ENCODE measurements at places on chromosomes 5 and 9.

- no peak for DNase-seq
These were observed 1179.1 kb downstream of the DTWD2 start for GRCh38 chr5:117809251-117809650.

DNA sequence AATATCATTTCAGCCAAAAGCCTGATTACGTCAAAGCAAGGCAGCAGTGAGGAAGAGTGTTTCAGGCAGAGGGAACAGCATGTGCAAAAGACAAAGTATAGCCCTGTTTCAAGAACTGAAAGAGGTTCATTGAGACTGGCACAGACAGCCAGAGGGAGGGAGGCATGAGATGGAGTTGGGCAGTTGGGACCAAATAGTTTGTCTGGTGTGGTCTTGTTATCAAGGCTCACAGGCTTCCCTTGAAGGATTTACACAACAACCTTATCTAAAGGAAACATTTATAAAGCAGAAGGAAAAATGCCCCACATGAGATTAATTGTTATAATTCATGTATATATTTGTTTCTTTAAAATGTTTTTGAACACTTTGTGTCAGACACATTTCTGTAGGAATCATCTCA lies 253.3 kb downstream of the DMAC1 start:
- no peak for DNase-seq

GRCh38 chr9:10700915-10701314 lies 88.1 kb upstream of the PTPRD start:
- no peak for DNase-seq

- no peak for DNase-seq
These were observed 143.4 kb downstream of the GOLPH3 start for GRCh38 chr5:32030686-32031085.

GRCh38 chr5:36230151-36230790 lies 11.5 kb downstream of the NADK2 start:
- no peak for DNase-seq

DNA sequence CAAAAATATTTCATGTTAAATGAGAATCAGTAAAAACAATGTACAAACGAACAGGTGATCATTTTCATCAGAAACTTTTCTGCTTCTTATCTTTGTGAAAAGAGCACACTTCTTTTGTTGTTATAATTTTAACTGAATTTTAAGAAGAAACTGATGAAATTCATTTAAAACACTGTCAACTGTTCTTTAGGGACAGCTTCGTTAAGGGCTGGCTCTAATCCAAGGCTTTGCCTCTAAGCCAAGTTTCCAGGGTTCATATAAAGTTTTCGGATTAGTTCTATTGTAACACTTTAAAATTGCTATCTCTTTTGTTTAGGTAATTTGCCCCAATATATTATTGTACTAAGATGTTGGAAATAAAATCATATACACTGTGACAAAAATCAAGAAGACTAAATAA lies 559.2 kb downstream of the TUSC1 start:
- no peak for DNase-seq

- DNase-seq = no peak
These were observed 7.0 kb downstream of the UBE2QL1 start for GRCh38 chr5:6455571-6456200.

DNA sequence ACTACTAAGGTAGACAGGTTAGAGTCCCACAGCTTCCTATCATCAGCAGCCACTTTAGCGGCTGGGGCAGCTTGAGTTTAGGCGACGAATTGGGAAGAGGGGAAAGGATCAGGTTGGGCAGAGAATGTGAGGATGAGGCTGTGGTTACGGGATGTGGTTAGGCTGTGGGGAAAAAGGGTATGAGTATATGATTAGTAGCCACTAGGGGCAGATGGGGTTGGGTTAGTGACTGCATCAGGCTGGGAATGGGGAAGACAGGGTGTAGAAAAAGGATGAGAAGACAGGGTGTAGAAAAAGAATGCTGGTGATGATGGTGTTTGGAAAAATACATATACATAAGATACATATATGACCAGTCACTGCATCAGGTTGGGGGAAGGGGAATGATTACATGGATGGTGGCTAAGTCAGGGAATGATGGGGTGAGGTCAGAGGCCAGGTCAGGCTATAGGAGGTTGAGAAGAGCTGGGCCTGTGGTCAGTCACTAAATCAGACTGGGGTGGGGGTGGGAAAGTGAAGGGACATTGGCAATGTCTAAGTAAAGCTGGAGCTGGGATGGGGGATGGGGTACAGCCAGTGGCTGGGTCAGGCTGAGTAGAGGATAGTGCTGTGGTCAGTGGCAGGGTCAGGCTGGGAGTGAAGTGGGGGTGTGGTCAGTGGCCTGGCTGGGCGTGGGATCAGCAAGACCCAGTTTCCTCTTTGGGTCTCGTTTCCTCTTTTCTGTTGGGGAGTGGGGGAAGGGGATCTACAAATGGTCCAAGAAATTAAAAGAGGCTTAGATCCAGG lies 2.1 kb downstream of the TLN1 start:
- no peak for DNase-seq

- DNase-seq = no peak
These were observed 218.4 kb downstream of the ADAMTS6 start for GRCh38 chr5:65263321-65263720.

- DNase-seq = no peak
These were observed 505 bp downstream of the SPTAN1 start for GRCh38 chr9:128552744-128553440.

DNA sequence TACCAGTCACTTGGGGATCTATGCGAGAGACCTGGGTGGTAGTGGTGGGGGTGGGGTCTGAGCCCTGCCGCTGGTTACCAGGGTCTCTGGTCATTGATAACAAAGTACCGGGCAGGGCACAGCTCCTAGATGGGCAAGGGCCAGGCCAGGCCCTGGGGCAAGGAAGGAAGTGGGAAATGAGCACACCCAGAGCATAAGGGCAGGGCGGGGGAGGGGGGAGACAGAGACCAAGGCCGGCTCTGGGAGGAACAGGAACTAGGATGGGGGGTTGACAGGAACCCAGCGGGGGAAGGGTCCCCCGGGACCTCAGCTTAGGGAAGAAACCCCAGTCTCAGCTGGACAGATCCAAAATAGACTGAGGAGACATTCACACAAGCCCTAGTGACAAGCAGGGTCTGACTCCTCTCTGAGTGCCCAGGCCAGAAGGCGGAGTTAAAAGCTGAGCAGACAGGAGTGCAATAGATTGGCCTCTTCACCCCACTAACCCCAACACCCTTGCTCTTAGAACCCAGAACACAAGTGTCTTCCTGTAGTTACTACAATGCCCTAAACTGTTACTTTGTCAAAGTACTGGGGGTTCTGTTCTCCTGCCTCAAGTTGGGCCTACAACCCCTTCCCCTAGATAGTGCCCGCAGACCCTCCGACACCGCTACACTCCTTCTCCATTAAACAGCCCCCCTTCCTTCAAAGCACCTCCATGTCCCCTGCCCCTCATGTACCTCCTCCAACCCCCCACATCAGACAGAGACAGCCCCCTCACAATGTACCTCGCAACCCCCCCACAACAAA lies 628 bp downstream of the ATOSB start:
- DNase-seq = no peak

GRCh38 chr5:78903861-78904260 lies 81.2 kb downstream of the ARSB start:
- DNase-seq = no peak

GRCh38 chr9:78848061-78848460 lies 551.1 kb downstream of the PSAT1 start:
- no peak for DNase-seq

DNA sequence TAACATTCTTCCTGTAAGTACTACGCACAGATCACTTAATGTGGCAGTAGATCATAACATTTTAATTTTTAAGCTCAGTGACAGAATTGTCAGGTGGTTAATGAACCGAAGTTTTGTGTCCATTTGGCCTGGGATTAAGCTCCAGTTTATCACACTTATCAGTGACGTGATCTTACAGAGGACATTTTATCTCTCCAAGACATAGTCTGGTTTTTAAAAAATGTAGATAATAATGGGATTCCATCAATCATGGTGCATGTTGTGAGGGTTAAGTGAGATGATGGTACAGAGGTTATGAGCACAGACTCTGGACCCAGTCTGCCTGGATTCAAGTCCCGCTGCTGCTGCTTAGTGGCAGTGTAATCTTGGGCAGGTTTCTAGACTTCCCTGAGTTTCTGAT lies 66.0 kb upstream of the ZFAND5 start:
- no peak for DNase-seq

- no peak for DNase-seq
These were observed 58.8 kb downstream of the SH3PXD2B start for GRCh38 chr5:172395483-172395882.

DNA sequence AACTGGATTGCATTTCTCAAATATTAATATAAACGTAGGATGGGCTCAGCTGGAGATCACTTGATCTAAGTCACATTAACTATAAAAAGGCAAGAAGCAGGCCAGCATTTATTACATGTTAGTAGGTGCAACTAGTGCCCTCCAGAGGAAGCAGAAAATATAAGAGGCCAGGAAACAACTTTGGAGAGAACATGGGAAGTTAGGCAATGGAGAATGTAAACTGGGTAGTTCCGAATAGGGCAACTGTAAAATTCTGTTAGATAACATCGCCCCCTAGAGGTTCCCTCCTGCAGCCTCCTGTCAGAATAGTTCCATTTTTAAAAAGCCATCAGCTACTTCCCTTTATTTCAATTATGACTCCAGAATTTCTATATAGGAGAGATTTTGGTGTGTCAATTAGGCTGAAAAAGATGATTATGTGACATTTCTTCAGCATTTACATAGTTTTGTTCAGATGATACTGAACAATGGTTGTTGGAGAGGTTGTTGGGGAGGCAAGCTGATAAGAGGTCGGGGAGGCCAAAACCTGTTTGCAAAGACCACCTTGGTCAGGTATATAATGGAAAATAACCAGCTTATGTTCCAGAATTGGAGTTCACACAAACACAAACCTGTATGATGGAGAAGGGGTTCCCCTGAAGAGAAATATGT lies 22.4 kb downstream of the CCL28 start:
- peak; percentile 89 for DNase-seq

GRCh38 chr5:144944936-144945335 lies 774.3 kb downstream of the KCTD16 start:
- no peak for DNase-seq

DNA sequence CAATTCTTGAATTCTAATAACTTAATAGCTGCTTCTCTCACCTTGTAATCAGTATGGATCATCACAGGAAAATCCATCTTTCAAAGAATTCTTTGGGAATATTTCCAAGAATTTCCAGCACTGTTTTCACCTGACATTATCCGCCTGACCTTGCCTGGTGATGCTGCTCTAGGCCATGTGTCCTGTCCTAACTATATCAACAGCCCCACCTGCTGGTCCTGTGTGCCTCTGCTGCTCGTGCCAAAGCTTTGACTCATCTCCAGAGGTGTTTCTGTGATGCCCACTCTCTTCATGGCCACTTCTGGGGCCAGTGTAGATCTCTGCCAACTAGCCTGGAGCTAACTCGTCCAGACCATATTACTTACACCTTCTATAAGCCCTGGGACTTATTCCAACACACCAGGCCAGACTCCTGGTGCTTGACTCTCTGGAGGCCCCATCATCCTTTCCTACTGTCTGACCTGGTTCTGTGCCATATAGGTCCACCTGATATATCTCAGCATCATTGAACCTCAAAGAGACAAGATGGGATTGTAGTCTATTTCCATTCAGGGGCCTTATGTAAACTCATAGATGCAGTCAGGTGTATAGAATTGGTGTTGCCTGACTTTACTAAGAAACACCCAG lies 67.5 kb upstream of the CKMT2 start:
- no peak for DNase-seq

DNA sequence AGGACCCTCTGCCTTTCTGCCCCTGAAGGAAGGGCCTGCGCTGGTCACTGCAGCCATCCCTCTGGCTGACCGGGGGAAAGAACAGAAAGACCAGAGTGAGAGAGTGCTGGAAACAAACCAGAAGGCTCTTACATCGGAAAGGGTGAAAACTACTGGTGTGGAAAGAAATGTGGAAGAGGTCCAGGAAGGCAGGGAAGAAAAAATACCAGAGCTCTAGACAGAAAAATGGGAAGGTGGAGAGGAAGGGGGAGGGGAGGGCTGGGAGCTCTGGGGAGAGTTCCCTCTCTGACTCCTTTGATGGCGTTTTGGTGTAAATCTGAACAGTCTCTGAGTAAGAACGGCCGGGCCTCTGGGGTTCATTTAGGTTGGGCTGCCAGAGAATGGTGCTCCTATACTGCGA lies 47.7 kb downstream of the COL23A1 start:
- no peak for DNase-seq

GRCh38 chr5:96875791-96876291 lies 459 bp upstream of the ERAP2 start:
- DNase-seq = no peak

- no peak for DNase-seq
These were observed 295.0 kb downstream of the CAAP1 start for GRCh38 chr9:26597542-26598149.

DNA sequence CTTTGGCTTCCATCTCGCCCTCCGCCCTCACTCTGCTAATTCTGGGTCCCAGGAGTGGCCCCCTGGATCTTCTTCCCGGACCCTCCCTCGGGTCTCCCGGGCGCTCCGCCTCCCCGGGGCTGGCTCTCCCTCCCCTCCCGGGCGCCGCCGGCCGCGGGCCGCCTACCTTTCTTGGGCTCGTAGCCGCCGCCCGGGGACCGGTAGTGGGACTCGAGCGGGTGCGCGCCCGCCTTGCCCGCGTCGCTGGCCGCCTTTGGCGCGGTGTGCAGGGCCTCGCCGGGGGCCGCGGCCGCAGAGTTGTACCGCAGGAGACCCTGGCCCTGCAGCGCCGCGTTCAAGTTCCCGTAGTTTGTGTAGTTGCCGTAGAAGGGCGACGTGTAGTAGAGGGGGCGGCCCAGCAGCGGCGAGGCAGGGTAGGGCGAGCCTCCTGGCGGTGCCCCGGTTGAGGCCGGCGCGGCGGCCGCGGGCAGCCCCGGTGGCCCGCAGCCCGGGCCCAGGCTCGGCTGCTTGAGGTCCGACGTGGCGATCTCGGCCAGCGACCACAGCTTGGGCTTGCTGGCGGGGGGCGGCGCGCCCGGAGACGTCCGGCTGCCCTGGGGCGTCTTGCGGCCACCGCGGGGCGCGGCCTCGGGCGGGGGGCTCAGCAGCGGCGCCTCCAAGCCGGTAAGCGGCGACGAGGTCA lies 3.2 kb downstream of the IRX2 start:
- no peak for DNase-seq

DNA sequence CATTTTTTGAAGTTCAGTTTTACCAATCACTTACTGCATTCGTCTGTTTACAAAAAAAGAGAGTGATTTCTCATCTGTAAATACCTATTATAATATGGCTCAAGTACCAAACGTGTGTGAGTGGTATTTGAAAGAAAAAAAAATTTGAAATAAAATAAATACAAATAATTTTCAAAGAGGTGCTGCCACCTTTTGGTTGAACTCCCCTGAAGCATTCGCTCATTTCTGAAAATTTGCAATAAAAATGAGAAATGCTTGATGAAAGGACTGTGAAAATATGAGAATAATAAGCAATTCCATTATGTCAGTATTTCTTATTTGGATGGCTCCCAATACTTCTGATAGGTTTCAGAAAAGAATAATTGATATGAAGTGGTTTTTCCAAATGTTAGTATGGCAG lies 409.9 kb downstream of the CTNND2 start:
- DNase-seq = no peak

GRCh38 chr9:3708751-3709150 lies 182.9 kb upstream of the RFX3 start:
- peak; percentile 12 for DNase-seq
